ENCODE measurements at places on chromosomes 1 and 21.

DNA sequence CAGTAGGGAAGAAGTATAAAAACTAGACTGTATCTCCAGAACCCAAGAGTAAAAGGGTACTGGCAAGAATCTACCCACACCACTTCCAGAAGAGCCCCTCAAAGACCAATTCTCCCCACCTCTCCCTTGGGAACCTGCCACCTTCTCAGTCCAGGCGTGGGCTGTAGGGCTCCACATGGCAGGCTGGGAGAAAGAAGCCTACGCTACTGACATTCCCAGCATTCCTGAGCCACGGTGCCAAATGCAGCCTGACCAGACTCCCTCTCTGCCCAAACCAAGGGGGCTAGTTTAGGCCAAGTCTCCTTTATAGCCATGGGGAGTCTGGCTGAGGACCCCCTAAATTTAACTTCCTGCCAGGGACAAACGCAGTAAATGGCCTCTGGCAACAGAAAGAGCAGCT, 2.0 kb downstream of the UBE2Q1 start:
- no peak for DNase-seq

- DNase-seq = no peak
These were observed 59.9 kb upstream of the ZSWIM5 start for GRCh38 chr1:45266151-45266801.

DNA sequence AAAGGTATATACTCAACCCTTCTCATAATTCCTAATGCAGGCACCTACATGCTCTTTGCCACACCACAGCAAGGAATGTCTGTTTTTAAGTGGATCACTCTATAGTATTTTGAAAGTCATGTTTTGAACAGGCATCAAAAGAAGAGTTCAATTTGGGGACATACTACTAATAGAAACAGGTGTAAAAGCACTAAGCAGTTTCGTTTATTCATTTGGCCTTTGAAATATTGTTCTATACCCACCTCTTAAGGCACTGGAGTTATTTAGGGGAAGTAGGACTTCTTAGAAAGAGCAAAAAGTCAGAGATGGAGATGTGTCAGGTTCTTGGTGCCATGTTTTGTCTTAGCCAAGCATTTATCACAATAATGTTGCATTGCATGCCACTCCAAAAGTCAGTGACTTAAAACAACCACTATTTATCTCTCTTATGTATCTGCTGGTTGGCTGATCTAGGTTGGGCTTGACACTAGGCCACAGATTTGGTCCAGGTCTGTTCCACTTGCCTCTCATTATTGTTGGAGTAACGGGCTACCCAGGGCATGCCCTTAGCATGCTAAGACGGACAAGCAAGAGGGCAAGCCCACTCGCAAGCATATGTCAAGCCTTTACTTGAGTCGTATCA, 107.5 kb downstream of the RGL1 start:
- no peak for DNase-seq

- DNase-seq = no peak
These were observed 141.4 kb upstream of the ZNHIT6 start for GRCh38 chr1:85849660-85850059.

DNA sequence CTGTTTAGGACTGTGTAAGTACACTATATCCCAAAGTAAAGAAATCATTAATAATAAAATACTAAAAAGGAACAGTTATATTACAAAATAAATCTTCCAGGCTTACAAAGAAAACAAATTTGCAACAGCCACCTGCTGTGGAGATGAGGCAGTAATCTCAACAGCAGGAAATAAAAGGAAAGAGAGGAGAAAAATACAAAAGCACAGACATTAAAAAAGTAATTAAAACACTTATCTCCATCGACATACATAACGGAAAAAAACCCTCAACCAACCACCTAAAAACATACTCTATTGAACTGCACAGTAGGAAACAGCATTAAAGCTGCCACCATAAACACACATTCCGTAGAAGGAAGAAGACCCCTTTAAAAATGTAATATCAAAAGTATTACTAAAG, 317.6 kb downstream of the DPYD start:
- no peak for DNase-seq

DNA sequence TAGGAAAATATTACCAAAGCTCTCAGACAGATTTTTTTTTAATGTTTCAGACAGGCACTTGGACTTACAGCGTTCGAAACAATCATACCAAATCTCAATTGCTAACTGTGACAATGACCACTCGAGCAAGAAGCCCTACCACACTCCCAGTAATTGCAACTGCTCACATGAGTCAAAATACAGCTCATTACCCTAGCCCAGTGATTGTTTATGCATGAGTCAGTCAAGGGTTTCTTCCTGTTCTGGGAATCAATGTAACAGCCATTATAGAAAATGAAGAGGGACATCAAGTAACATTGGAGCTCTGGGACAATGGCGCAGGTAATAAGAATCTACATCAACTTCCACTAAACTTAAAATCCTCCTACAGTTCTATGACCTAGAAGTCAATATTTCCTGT, 56.1 kb upstream of the SH3GLB1 start:
- DNase-seq = no peak

GRCh38 chr1:19648239-19648638, 4.1 kb downstream of the NBL1 start:
- DNase-seq = no peak

Data from DMS 273 treated with DMSO at 0.1 percent for 48 hours (cell line).